ENCODE measurements at places on chromosomes 3 and 15.

DNA sequence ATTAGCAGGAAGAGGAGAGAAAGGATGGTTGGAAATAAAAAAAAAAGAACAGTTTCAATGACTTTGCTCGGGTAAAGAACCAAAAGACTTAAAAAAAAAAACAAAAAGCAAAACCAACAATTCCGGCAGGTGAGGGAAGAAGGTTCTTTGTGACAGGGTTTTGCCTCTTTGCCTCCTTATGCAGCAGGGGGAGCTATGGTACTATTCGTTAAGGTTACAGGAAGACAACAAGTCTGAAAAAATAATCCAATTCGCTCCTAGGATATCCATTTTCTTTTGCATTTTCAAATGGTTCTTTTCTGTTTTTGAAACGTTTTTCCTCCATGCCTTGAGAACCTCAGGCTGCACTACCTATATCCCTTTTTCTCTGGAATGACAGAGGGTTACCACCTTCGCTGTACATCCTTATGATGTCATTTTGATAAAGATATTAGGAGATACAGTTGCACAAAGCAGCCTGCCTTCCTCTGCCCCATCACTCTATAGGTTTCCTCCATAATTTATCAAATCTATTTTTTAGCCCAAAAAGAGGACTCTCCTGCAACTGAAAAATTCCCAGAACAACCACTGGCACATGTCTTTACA lies 55.0 kb downstream of the CFAP20DC start:
- DNase-seq, result peak; percentile 42

- no peak for DNase-seq
Measured at GRCh38 chr3:195900436-195901355, 7.7 kb downstream of the TNK2 start.

DNA sequence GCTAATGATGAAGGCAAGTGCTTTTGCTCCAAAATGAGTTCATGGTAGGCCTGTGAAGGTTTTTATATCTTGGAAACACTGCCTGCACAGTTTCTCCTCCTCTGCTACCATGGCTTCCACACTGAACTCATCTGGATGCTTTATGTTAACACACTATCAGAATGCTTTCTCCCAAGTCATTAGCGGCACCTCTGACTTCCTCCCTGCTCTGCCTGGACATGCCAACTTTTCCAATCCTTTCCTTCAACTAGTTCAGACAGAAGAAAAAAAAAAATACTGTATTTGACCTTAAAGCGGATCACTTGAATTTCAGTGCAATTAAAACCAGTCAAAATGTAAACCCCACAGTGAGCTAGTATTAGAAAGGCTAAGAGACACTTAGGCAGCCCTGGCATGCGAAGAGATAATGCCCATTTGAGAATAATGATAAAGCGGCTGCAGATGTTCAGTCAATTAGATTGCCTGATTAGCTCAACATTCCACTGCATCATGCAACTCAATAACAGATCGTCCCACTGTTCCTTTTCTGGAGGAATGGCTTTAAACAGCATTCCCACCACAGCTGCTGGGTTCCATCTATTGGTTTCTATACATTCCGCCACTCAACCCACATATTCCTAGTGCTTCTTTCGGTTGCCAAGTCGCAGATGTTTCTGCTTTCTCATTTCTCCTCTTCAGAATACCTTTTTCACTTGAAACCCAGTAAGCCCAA lies 51.7 kb downstream of the CNTN3 start:
- no peak for DNase-seq

DNA sequence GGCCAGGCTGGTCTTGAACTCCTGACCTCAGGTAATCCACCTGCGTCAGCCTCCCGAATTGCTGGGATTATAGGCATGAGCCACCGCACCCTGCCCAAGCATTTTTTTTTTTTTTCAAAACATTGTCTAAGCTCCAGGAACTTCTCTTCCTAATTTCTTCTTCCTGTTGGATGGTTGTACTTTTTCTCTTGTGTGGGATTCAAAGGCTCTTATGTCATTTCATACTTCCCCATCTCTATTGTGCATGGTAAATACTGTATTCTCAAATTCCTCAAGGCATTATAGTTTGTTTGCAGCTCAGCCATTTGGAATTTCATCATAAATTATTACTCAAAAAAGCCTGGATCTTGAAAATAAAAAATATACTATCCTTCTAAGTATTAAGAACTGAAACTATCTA lies 199.1 kb upstream of the GADL1 start:
- DNase-seq, result no peak

DNA sequence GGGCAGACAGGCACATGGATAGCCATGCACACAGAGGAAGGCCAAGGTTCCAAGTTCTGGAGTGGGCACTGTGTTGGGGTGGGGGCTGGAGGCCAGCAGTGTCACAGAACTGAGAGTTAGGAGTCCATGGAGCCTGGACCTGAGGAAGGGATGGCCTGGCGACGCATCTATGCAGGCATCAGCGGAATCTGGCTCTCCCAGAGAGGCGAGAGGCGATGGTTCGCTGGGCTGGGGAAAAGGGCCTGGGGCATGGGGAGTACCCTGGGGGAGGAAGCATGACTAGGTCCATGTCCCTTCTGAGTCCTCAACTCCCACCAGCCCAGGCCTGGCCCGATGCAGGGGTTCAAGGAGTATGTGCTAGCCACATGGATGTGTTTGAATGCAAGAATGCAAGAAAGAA lies 192.8 kb upstream of the LINGO1 start:
- no peak for DNase-seq

- no peak for DNase-seq
Measured at GRCh38 chr3:125480656-125481374, 39.2 kb downstream of the SNX4 start.

Data from T47D (cell line).